ENCODE measurements at places on chromosomes 4 and X. TPM values are rescaled to one million over a fixed set of nuclear protein-coding genes. Genes with fewer than 3 reads are reported as not detected.

KIT gene
- 5.9 TPM for polyA plus RNA-seq

PAGE5 gene
- polyA plus RNA-seq, result not detected

DNA sequence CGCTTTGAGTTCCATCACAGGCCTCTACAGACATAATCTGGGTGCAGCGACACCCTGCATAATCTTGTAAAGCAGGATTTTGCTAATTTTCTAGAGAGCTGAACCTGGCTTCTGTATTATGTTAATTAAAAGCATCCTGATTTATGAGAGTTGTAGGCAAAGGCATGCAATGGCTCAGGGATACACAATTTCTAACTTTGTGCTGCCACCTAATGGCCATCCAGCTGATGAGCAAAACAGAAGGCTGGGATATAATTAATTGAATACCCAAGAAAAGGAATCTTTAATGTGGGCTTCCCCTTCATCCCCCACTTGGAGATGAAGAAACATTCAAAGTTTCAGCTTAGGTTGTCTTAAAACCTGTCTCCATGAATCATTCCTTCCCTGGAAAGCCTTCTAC is 78.1 kb downstream of the BMP15 start:
- peak; percentile 51 for DNase-seq

ALB gene
- 376 TPM for polyA plus RNA-seq

DNA sequence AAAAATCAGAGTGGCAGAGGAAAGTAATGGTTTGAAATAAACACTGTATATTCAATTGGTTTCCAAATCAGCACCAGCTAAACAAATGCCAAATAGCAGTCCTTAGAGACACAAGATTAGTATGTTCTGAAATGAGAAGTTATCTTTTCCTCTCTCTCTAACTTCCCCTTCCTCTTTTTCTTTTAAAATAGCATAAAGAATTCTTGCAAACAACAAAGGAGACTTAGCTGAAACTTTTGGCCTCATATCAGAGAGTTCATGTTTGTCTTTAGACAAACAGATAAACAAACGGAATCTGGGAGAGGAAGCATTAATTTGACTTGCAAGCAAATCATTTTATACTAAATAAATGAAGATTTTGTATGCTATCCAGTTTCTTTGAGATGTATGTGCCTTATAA is 399.0 kb downstream of the GBA3 start:
- DNase-seq, result peak; percentile 14

DNA sequence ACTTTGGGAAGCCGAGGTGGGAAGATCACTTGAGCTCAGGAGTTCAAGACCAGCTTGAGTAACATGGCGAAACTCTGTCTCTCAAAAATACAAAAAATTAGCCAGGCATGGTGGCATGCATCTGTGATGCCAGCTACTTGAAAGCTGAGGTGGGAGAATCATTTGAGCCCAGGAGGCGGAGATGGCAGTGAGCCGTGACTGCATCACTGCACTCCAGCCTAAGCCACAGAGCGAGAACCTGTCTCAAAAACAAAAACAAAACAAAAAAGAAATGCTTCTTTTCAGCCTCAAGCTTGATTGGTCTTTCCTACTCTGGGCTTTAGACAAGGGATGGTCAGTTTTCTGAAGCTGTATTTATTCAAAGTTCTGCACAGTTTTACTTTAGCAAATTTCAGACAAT is 15.8 kb upstream of the DHRSX start:
- no peak for DNase-seq

ADGRG4 gene
- polyA plus RNA-seq, result 0.03 TPM

GRCh38 chr4:150581641-150582051 is 305 bp upstream of the MAB21L2 start:
- peak; percentile 88 for DNase-seq

- peak; percentile 35 for DNase-seq
Observed at GRCh38 chr4:184812651-184813181, 13.1 kb downstream of the ACSL1 start.

Measured in muscle of leg (tissue), 16 donors.